ENCODE measurements at places on chromosomes 7 and 10.

DNA sequence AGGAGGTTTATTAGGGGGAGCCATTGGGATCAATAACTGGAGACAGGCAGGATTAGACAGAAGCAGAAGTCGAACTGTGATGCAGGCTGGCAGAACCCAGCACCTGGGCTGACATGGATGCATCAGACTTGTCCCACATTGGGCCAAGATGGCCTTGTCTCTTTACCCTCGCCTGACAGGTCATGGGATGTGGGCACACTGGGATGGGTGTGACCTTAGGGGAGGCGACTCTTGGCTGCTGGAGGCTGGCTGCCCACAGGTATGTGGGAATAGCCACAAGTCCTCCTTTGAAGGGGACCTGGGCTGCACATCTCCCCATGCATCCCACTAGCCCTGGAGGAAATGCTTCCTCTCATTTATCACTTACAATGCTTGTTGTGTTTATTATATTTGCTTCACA, 17.3 kb downstream of the NFE2L3 start:
- DNase-seq, result no peak

DNA sequence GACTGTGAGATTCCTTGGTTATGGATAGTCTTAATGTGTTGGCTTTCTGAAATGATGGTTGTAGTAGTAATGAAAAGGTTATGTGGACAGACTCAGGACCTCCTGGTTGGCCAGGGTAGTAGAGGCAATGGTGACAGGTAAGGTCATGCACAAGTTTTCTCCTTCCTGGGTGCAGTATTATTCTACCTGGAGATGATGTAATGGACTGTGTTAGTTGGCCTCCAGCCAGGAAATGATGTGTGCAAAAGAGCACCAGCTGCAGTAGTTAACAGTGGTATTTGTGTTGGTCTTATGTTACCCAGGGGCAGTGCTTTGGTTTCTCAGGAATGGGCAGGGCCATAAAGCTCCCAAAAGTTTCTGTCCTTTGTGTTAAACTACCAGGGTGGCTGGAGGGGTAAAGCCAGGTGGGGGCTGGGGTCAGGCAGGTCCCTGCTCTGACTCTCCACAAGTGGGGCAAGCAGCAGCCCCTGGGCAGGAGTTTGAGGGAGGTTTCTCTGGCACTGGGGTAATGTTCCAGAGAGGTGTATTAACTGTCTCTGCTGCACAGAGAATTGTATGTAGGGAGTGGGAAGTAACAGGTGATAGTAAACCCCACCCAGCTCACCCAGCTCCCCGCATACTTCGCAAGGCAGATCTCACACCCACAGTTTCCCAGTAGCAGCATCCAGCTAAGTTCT, 36.3 kb downstream of the GPR22 start:
- DNase-seq, result no peak

GRCh38 chr7:8159595-8159994, 102.4 kb downstream of the ICA1 start:
- DNase-seq, result no peak

DNA sequence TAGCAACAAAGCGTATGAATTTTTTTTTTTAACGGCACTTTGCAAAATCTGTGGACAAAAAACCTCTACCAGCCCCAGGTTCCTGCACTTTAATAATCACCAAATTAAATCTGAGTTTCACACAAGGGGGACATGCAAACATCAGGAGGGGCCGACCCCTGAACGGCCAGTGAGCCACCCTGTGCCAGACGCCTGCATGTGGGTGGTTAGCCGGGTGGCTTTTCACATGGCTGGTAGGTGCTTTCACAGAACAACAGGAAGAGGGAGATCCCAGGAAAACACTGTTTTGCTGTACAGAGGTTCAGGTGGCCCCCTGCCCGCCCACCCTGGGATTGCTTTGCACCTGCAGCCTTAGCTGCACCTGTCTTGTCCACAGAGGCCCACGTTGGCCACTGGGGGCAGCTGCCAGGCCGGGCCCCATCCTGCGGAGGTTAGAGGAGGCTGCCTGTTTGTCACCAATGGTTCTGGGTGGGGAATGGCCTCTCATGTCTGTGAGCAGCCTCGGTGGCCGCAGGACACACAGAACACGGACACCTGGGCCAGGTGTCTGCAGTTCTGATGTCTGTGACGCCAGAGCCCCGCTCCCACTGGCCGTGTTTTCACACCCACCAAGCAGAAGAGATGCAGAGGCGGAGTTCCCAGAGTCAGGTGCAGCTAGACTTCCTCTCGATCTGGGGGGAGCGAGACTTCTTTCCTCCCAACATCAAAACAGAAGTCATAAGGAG, 107.7 kb downstream of the FAM53B start:
- no peak for DNase-seq

- no peak for DNase-seq
These were observed 928.7 kb downstream of the IPMK start for GRCh38 chr10:57338823-57339558.

DNA sequence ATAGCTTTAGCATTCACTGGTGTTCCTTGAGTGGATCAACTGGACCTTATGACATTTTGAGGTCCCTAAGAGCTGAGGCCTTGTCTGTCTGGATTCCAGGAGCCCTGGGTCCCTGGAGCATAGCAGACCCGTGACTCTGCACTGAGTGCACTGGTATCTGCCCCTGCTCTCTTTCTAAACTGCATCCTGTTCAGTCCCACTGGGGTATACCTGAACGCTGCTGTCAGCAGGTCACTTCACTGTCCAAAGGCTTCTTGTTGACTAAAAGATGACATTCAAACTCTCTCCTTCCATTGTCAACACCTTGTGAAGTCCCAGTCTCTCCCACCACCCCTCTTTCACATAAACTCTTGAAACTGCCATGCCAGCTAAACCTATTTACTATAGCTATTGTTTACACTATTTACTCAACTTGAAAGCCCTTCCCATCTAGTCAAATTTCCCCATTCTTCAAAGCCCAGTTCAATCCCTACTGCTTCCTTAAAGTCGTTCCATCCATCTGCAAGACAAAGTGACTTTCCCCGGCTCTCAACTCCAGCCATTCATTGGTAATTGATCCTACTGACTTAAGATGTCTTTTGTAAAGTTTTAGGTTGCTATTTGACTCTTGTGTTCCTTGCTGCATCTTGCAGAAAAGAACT, 523.3 kb downstream of the KCNMA1 start:
- DNase-seq, result no peak

GRCh38 chr7:82443547-82444219, at the start of gene CACNA2D1:
Gene CACNA2D1, minus strand, starts transcription at chr7:82443777.
- DNase-seq, result peak; percentile 91

GRCh38 chr10:112533916-112534315, 86.9 kb downstream of the VTI1A start:
- no peak for DNase-seq

- no peak for DNase-seq
These were observed 216.6 kb downstream of the KCNMA1 start for GRCh38 chr10:77420947-77421523.

DNA sequence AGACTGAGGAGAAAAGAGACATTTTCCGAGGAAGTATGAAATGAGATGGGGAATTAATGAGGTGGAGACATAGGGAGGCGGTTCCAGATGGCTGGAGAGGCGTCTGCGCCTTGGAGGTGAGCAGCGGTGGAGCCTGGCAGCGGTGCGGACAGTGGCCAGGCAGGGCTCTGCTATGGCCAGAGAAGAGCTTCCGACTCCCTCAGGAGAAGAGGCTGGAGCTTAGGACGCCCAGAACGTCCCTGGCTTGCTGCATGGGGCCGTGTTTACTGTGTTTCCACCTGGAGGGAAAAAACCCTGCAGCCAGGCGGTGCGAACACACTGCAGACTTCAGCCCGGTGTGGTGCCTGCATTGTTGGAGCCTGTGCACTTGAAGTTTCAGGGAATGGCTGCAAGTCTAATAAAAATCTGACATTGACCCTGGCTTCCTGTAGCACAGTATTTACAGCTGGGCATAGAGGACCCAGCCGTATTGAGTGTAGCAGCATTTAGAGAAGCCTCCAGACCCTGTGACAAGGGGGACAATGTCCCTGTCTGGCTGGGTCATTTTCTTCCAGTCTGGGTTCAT, 447.1 kb upstream of the MKI67 start:
- DNase-seq, result no peak

- peak; percentile 23 for DNase-seq
These were observed 60.5 kb downstream of the PWWP2B start for GRCh38 chr10:132457328-132458070.

Measured in left cardiac atrium (tissue), 4 donors.